ENCODE measurements at places on chromosomes 6 and 20.

DNA sequence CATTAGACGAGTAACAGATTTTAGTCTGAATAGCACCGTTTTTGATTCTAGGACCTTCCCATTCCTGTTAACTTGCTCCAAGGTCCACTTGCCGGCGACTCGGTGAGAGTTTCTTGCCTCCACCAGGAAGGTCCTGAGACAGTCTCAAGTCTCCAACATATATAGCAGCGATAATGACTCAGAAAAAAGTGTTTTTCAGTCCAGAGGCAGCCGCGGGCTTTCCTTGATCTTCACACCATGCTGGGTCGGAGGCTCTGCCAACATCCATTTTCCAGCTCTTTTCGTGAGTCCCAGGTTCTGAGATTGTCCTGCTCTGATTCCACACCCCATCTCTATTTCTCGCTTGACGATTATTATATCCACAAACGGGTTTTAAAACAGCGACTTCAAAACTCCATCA lies 170.5 kb downstream of the GPX5 start:
- no peak for DNase-seq

- peak; percentile 74 for DNase-seq
Measured at GRCh38 chr20:53774461-53775203, 181.0 kb upstream of the ZNF217 start.

DNA sequence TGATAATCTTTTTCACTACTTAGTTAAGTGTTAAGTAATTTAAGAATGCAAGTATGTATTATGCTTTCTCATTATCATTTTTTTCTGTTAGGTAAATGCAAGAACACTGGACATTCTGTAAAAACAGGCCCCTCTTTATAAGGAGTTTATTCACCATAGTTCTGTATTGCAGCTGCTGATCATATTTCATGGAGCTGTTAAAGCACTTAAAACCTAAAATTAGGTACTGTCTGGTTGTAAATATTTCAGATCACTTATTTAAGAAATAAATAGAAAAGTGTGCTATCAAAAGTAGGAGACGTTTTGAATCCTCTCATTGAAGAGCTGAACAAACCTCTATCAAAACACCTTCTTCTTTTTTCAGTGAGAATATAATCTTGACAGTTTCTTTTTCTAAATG lies 3.9 kb downstream of the EYA4 start:
- no peak for DNase-seq

- DNase-seq, result peak; percentile 63
Measured at GRCh38 chr6:131924881-131925474, 26.2 kb downstream of the CCN2 start.

GRCh38 chr6:134148566-134148965 lies 96.1 kb upstream of the SLC2A12 start:
- DNase-seq, result no peak

GRCh38 chr6:142816031-142816430 lies 128.9 kb downstream of the HIVEP2 start:
- no peak for DNase-seq

DNA sequence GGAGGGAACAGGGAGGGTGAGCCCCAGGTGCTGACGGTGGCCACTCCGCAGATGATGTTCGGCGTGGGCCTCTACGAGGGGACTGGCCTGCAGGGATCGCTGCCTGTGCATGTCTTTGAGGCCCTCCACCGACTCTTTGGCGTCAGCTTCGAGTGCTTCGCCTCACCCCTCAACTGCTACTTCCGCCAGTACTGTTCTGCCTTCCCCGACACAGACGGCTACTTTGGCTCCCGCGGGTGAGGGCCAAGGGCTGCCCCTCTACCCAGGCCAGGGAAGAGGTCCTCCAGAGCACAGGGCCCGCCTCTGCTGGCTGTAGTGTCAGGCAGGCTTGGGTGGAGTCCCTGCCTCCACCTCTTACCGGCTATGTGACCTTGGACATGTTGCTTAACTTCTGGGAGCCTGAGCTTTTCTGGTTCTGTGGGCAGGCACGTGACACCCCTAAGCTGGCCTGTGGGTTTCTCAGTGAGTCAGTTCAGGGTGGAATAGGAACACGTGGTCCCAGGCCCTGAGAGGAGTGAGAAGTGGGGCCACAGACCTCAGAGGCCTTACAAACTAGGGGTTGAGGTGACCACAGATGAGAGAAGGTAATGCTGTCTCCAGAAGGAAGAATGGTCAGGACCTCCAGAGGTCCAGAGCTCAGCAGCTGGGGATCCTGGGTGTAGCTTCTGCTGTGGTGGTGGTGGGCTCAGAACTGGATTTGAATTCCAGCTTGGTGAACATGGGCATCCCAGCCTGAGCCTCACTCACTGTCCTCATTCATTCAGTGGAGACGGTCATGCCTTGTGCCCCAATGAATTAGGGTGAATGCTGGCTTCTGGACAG lies 11.9 kb downstream of the PCIF1 start:
- DNase-seq, result no peak

GRCh38 chr6:135195522-135195921 lies 14.4 kb downstream of the MYB start:
- no peak for DNase-seq

DNA sequence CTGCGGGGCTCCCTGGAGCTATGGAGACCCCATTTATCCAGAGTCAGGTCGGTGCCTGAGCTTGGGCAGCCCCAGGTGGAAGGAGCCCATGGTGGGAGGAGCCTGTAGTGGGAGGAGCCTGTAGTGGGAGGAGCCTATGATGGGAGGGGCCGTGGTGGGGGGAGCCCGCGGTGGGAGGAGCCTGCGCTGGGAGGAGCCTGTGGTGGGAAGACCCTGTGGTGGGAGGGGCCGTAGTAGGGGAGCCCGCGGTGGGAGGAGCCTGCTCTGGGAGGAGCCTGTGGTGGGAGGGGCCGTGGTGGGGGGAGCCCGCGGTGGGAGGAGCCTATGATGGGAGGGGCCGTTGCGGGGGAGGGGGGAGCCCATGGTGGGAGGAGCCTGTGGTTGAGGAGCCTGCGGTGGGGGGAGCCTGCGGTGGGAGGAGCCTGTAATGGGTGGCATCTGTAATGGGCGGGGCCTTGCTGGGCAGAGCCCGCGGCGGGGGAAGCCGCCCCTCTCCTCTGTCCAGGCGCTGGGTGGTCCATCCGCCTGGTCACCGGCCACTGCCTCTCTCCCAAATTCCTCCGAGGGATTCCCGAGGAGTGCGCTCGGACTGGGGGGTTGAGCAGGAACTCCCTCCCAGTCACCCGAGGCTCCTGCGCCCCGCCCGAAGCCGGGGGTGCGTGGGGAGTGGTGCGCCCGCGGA lies 567 bp upstream of the FNDC11 start:
- peak; percentile 77 for DNase-seq

DNA sequence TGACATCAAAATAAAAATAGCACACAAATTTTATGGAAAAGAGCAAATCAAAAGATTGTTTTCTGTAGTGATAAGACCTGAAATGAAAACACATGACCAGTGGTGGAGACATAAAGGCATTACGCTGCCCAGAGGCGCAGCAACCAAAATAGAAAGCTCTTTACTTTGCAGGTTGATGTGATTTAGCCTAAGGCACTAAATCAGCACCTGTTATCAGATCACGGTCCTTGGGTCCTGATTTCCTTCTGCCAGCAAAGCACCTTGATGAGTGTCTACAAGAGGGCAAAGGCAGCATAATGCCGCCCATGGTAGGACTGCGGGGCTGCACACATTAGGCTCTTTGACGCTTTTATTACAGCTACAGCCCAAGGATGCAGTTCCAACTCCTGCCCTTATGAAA lies 19.3 kb upstream of the RAMACL start:
- DNase-seq, result no peak

- DNase-seq, result no peak
Measured at GRCh38 chr6:156852858-156853216, 75.7 kb downstream of the ARID1B start.

DNA sequence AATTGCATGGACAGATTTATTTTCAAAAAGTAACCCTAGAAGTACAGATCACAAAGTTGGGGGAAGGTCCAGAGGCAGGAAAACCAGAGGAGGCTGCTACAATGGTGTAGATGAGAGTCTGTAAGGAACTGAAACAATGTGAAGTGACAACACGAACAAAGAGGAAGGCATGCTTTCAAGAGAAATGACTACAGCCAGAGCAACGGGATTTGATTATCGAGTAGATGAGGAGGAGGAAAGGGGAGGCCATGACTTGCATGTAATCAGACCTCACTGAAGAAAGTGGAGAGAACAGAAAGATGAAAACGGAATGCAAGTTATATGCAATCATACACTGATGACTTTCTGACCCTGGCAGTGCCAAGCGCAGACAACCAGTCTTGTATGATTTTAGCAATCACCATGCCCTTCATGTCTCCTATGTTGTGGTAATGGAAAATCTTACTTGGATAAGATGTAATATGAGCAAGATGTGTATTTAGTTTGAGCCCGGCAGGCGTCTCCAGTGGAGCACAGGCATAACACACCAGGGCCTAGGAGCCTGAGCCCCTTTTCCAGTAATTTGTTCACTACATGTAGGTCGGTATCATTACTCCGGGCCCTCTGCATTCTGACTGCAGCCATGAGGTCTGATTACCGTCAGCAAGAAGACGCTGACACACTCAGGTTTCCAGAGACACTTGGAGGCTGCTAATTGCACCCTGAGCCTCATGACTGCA lies 34.0 kb upstream of the FAM83C start:
- DNase-seq, result no peak

DNA sequence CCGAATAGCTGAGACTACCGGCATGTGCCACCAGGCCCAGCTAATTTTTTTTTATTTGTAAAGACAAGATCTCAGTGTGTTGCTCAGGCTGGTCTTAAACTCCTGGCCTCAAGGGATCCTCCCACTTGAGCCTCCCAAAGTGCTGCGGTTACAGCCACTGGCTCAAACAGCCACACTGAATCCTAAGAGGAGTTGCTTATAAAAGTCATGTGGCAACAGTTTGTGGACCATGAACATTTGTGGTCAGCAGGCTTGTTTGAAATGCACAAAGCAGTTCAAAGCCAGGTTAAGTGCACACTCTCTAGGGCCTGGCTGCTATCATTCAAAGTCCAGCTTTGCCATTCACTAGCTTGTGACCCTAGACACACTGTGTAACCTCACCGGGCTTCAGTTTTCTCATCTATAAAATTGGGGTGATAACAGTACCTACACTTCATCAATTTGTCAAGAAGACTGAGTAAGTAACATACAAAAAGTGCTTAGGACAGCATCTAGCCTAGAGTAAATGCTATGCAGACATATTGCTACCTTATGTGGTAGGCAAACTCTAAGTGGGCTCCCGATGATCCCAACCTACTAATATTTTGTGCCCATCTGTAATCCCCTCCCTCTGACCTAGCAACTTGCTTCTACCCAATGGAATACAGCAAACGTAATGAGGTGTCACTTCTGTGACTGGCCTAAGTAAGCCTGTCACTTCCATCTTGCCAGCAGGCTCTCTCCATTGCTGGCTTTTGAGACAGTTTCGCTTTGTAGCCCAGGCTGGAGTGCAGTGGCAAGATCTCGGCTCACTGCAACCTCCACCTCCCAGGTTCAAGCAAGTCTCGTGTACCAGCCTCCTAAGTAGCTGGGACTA lies 122.9 kb downstream of the ZMYND8 start:
- peak; percentile 4 for DNase-seq

DNA sequence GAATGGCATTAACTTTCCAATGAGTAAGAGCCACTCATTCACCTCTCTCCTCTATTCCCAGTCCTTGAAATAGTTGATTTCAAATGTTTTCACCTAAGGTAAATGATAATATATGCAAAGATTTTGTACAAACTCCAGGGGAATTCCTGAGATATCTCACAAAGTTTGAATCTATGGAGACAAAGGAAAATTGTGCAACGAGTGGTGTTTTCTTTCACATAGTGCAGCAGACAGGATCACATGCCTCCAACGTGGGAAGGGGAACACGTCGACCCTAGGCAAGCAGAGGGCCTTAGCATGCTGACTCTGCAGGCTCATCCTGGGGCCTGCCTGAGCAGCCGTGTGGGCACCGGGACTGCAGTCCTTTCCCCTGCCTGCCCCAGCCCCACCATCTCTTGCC lies 195.6 kb upstream of the THBS2 start:
- DNase-seq, result no peak

GRCh38 chr6:56724455-56724854 lies 81.8 kb upstream of the DST start:
- DNase-seq, result no peak

GRCh38 chr6:147266821-147267220 lies 62.6 kb downstream of the STXBP5 start:
- no peak for DNase-seq

DNA sequence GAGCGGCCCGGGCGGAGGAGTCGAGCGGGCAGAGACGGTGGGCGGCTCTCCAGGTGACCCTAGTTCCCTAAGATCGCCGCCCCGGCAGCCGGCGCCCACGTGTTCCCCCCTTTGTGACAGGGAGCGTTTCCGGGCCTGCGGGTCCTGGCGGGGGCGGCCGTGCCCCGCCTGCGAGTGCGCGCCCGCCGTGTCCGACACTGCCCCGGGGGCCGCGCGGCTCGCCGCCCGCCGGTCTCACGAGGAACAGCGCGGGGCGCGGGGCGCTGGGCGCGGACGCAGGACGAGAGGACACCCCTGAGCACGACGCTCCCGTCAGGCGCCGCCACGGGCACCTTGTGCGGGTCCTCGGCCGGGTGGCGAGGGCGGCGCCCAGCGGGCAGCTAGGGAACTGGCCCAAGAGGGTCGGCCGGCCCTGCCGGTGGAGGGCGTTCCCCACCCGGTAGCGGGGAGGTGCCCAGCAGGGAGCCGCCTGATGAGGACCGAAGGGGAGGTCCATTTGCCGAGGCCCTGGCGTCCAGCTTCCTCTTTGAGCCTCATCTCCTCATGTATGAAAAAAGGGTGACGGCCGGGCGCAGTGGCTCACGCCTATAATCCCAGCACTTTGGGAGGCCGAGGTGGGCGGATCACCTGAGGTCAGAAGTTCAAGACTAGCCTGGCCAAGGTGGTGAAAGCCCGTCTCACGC lies at the start of gene VARS1:
Gene VARS1 (minus strand): TSS at position 137 of the 683 bp plus-strand sequence. CDS start 535 bp downstream, outside the sequence.
- DNase-seq, result peak; percentile 92

DNA sequence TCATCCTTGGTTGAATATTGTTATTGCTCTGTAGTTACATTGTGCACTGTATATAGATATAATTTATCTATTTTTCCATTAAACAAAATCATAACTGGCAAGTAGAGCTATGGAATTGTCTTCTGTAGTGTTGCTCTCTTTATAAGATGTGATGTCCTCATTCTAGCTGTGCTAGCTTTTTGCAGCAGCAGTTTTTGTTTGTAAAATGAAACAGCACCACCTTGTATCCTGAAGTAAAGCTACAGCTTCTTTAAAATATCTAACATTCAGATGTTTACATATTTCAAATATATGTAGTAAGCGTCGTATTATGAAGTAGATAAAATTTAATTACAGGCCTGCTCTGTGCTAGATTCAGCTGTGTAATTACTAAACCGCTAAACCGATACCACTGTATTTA lies 328.8 kb upstream of the MANEA start:
- no peak for DNase-seq

GRCh38 chr6:135506270-135506997 lies 8.9 kb upstream of the AHI1 start:
- DNase-seq, result peak; percentile 48

DNA sequence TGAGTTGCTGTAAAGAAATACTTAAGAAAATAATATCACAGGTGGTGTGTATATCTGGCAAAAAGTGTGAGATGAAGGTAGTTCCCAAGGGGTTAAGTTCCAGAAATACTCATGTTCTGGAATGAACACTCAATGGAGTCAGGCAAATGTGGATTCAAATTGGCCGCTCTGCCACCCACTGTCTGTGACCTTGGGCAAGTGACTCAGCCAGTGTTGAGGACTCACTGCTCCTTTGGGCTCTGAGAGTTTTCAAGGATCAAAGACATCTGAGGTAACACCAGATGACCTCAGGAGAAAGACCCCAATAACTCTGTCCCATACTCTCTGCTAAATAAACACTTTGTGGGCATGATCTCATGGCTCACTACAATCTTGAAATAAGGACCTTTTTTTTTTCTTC lies 59.2 kb upstream of the EYA2 start:
- DNase-seq, result no peak

All from ACHN (cell line).